ENCODE measurements at places on chromosomes 12 and 14.

DNA sequence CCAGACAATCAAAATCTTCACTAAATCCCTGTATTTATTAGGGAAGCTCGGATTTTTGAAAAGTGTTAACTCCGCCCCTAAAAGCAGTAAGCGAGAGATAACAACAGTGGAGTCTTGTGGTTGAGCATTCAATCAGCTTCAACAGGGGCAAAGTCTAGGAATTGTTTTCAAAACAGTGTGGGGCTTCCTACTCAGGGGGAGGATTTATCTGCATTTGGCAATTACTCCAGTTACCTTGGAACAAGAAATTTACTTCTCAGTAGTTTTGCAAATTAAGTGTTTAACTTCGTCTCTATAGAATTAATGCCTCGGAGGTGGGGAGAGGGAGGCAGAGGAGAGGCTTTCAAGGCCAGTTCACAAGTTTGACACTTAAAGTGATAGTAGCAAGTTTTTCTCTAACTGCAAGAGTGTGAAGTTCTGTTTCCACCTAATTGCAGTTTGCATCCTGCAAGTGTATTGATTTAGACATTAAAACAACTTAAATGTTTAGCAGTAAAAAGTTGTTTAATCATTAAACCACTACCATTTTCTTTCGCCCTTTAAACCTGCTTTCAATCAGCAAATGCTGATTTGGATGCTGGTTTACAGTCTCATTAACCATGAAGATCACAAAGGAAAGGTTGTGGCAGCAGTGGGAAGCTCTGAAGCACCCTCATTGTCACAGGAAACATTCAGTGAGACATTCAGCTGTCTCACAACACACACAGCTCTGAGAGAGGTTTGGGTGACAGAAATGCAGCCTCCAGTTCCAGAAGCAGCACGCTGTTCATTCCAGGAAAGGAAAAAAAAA lies 102.0 kb downstream of the HMGA2 start:
- DNase-seq = no peak

DNA sequence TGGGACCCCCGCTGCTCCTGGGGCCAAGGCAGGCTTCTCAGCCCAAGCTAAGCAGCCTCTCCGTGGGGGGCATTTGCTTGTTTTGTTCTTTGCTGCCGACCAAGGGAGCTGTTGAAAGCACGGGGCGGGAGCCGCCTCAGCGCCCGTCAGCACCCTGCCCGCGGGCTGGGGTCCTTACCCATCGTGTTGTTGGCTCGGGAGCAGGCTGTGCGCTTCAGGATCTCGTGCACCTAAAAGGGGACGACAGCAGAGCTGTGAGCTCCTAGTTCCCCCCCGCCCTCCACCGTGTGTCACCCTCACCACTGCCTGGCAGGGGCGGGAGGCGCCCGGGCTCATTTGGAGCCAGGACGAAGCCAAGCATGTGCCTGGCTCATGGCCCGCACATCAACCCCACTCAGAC lies 117.5 kb downstream of the ANO2 start:
- no peak for DNase-seq

DNA sequence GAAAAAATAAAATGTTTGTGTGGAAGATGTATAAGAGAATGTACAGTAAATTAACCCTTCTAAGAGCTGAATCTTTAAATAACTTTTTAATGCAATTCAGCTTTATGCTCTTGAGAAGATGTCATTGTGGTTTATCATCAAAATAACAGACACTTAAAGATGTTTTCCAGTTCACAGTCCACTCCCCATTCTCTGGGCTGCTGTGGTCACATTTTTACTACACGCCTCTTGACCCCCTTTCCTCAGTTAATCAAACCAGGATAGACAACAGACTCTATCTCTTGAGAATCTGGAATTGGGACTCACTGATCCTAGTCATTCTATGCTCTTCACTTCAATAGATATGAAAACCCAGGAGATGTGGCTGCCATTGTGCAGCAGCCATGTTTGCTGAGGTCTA lies 24.7 kb upstream of the OR6J1 start:
- DNase-seq = no peak

DNA sequence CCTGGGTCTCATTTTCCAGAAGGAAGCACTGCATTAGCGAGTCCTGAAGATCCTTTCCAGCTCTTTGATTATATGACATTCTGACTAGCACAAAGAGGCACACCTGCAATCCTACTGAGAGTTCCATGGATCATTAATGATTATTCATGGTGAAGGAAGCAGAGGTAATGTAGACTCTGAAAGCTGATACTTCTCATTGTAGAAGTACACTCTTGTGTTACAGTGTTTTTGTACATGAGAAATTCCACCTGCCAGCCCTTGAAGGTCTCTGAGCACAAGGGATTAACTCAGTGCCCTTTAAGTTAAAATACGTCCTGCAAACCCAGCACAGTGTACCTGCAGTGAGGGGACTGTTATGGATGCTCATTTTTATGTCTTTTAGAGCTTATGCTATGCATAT lies 558.8 kb upstream of the FBXO33 start:
- no peak for DNase-seq

DNA sequence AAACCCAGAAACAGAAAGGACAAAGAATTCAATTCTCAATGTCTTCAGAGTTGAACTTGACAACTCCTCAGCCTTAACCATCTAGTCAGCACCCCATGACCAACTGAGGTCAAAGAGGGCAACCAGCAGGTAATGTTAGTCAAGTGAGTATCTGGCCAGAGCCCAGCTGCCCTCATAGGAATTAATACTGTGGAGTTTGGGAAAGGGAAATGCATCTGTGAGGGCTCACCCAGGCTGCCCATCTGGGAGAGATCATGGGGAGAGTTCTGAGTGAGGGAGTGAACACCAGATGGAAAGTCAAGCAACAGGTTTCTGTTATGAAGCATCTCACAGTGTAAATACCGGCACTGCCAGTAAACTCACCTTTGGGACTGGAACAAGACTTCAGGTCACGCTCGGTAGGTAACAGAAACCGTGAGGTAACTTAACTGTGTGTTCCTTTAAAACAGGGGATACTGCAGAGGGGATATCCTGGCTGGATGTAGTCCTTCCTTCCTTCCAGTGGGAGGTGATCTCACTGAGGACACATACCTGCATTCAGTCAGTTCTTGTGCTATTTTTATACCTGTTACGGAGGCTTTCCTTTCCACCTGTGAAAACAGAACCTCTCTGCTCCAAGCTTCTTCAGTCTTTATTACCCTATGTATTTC lies 94.4 kb downstream of the DAD1 start:
- no peak for DNase-seq

GRCh38 chr14:74610866-74611649 lies 979 bp downstream of the LTBP2 start:
- DNase-seq = no peak

GRCh38 chr12:82537436-82537835 lies 149.3 kb upstream of the TMTC2 start:
- DNase-seq = no peak

GRCh38 chr14:92368001-92368400 lies 45.0 kb downstream of the SLC24A4 start:
- no peak for DNase-seq

All from CD4-positive, alpha-beta T cell treated with Interleukin-21 for 1 hour (primary cell).